ENCODE measurements at places on chromosomes 12 and 14.

DNA sequence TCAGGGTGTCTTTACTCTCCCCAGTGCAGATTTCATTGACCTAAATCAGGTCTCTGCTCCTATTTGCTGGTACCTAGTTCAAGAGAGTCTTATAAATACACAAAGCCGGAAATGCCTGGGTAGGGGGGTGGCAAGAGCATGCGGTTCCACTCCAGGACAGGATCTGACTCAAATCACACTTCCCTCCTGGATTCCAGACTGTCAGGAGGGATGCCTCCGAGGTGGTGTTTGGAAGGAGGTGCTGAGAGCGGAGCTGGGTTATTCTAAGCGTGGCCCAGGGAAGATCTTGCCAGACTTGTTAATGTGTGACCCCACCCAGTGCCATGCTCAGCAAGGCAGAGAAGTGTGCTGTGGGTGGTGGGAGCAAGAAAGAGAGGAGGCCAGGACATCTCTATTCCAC lies 49.8 kb downstream of the B4GALNT3 start:
- no peak for DNase-seq

DNA sequence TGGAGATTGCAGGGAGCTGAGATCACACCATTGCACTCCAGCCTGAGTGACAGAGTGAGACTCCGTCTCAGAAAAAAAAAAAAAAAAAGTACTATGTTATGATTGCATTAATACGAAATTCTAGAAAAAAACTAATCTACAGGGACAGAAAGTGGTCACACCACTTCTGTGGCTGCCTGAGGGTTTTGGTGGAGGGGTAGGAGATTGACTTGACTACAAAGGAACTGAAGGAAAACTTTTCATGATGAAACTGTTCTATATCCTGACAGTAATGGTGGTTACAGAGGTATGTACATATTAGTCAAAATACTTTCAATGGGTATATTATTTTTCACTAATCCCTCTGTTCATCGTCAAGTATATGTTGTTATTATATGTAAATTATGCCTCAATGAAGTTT lies 42.1 kb downstream of the FOXN3 start:
- DNase-seq = no peak

- DNase-seq = no peak
These were observed 116.1 kb downstream of the SCARB1 start for GRCh38 chr12:124747426-124748161.

DNA sequence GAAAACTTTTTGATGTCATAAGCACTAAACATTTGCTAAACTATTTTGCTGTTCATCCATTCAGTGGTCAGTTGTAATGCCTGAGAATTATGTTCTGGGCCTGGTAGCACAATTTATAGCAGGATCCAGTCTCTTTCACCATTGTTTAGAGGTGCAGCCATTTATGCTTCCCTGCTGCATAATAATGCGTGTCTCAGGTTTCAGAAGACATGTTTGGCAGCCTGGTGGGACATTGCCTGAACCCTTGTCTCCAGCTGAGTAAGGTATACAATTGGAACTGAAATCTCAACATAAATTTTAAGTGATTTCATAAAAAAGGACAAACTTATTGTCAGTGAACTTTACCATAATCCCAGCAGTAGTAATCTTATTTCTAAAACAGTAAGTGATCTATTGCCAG lies 94.8 kb downstream of the POLR3B start:
- DNase-seq = no peak

DNA sequence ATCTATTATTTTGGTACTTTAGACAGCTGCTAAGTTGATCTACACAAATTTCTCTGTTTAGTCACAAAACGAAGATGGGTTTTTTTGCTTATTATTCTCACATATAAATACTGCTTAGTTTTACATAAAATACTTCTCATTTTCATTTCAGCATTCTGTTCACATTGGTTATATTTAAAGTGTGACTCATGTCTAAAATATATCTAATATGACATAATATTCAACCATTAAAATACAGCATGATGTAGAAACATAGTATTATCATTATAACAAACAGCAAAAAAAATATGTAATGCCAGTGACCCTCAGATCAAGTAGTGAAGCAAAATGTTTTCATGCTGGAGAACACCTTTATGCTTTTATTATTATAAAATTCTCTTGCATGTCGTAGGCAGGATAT lies 63.7 kb downstream of the SH2B3 start:
- DNase-seq = no peak

GRCh38 chr14:77143071-77143470 lies 1.5 kb upstream of the ZDHHC22 start:
- DNase-seq = no peak

DNA sequence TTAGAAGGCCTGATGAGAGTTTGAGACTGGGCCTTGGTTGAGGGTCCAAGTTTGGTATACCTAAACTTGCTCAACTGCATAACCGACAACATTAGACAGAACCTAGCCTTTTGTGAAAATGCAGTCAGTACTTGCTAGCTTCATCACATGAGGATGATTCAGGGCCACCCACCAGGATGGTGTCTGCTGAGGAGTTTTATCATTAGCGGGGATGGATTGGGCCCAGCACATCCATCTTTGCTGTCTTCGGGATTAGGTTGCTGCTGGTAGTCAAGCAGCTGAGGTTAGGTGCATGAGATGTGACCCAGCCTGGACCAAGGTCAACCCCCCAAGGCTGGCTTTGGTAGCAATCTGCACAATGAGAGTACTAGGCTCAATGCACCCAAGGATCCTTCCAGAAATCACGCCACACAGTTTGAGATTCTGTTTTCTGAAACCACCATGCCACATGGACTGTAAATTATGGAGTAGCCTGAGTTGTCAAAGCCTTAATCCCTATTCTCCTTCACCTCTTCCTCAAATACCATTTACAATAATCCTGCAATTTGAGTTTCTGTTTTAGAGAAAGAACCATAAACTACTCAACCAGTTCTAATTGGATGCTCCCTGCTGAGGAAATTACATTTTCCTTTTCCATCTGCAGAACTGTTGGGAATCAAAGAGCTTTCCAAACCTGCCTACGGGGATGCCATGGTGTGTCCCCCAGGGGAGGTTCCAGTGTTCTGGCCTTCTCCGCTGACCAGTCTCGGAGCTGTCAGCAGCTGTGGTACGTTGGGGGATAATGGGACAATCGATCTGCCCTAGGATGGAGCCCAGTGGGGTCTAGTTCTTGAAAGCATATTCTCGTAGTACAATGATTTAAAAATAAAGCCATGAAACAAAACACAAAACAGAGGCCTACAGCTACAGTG lies 61.7 kb downstream of the DGLUCY start:
- DNase-seq = no peak

DNA sequence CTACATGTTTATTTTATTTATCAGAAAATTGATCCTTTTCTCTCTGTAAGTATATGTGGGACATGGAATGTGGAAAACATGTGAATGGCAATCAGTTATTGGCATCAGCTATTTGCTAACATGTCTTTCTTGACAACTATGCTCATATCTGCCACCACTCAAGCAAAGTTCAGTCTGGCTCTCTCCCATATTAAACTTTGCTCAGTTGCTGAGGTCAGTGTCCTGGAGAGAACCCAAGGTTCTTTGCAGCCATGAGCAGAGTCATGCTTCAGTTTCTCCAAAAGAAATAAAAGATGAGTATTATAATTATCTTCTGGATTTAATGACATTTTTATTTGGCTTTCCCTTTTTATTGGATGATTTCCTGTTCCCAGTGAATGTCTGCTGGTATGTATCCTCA lies 42.6 kb downstream of the A2M start:
- DNase-seq = no peak

DNA sequence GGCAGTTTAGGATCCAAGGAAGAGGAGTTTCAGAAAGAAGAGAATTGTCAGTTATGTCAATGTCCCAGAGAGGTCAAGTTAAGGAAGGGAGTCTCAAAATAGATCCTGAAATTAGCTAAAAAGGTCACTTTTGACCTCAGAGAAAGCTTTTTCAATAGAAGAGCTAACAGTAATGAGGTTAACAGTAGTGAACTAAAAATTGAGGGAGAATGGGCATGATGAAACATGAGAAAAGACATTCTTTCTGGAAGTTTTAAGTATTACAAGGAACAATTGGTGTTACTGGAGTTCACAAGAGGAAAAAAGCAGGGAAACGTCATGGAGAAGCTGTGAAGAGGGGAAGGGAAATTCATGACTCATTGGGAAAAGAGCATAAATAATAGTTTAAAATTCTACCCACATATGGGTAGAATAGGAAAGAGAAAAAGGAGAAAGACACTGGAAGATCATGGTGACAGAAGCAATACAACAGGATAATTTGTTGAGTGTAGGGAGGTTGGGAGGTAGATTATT lies 381.2 kb upstream of the FAR2 start:
- no peak for DNase-seq

- no peak for DNase-seq
These were observed 1.5 kb upstream of the RPAP3 start for GRCh38 chr12:47707355-47707754.

- peak; percentile 42 for DNase-seq
These were observed 12.3 kb upstream of the PARP11 start for GRCh38 chr12:3885277-3886094.

- DNase-seq = no peak
These were observed 27.0 kb downstream of the DHRS2 start for GRCh38 chr14:23663127-23663526.

DNA sequence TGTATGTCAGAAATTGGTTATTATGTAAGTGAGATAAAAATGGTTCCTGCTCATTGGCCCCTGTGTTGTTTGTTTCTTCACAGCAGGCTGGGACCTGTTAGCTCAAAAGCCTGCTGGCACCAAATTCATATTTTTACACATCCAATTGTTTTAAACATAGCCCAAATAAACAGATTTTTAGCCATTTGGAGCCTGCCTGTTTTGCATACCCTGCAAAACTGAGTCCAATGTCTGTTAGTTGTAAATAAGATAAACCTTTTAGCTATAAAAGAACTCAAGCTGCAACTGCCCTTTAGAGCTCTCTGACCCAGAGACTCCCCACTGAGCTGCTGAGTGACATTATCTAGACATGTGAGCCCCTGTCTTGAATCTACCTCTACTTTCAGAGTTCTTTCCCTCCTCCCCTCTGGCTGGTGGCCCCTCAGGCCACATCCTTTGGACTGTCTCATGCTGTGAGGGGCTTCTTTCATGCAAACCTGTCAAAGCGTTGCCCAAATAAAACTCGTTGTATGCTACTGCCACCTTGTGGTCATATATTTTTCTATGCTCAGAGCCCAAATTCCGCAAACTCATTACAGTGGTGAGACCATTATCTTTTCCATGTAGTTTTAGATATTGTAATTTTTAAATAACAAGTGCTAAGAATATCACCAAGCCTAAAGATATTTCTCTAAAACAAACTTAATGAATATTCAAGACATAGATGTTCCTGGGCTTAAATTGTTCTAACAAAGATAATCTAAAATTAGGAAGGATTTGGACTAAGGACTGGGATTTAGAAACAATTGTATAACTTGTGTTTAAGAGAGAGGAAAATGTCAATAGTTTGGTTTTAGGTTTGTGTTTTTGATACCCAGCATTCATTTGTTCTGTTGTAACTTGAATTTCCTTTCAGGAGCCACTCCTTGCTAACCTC lies 337.9 kb downstream of the AACS start:
- peak; percentile 47 for DNase-seq

GRCh38 chr12:74847169-74847568 lies 309.5 kb downstream of the ATXN7L3B start:
- DNase-seq = no peak

GRCh38 chr14:61480704-61481285 lies 159.4 kb downstream of the PRKCH start:
- no peak for DNase-seq

Data from Jurkat, Clone E6-1 (cell line).